Esophagus muscularis mucosa (tissue), 4 donors: ENCODE measurements at places on chromosomes 3 and 15. TPM values are rescaled to one million over a fixed set of nuclear protein-coding genes. Genes with fewer than 3 reads are reported as not detected.

DNA sequence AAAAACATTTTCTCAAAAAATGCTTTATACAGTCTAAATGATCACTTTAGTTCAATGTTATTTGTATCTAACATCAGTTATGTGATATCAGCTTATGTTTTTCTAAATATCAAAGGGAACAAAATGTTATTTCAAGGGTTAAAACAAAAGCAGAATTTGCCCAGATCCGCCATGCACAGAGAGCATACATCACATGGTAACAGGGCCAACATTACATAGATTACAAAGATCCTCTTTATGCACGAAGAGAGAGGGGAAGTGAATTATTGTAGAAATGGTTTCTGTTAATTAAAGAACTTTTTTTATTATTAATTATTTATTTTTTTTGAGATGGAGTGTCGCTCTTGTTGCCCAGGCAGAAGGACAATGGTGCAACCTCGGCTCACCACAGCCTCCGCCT, 100.8 kb upstream of the MME start:
- no peak overlapping the region for H3K27ac ChIP-seq
- no peak for DNase-seq
- H3K36me3 ChIP-seq, result no peaks in the 10 kb centered on the region
- H3K4me1 ChIP-seq, result no peaks in the 10 kb centered on the region
- no peaks in the 10 kb centered on the region for H3K27me3 ChIP-seq
- no peak overlapping the region for H3K4me3 ChIP-seq

GRCh38 chr3:173742491-173742890, 344.9 kb downstream of the NLGN1 start:
- no peak for DNase-seq
- no peaks in the 10 kb centered on the region for H3K27me3 ChIP-seq
- H3K4me3 ChIP-seq, result no peak overlapping the region
- no peak overlapping the region for H3K27ac ChIP-seq
- H3K36me3 ChIP-seq, result no peaks in the 10 kb centered on the region

- H3K4me3 ChIP-seq, result no peak overlapping the region
- H3K27ac ChIP-seq, result no peak overlapping the region
- no peaks in the 10 kb centered on the region for H3K27me3 ChIP-seq
- DNase-seq, result no peak
Observed at GRCh38 chr3:170802164-170803151, 67.5 kb downstream of the RPL22L1 start.

- DNase-seq, result no peak
- H3K27me3 ChIP-seq, result no peaks in the 10 kb centered on the region
- H3K36me3 ChIP-seq, result no peaks in the 10 kb centered on the region
- no peaks in the 10 kb centered on the region for H3K4me1 ChIP-seq
- H3K27ac ChIP-seq, result no peak overlapping the region
Observed at GRCh38 chr3:21169948-21170347, 581.1 kb downstream of the ZNF385D start.

GRCh38 chr3:178170698-178171535, 365.3 kb upstream of the KCNMB2 start:
- H3K4me1 ChIP-seq, result peaks cover 4% of the 10 kb centered on the region
- no peak for DNase-seq
- no peak overlapping the region for H3K4me3 ChIP-seq
- H3K36me3 ChIP-seq, result no peaks in the 10 kb centered on the region
- no peaks in the 10 kb centered on the region for H3K27me3 ChIP-seq

- H3K36me3 ChIP-seq, result no peaks in the 10 kb centered on the region
- peak; percentile 95 for DNase-seq
- peaks cover 55% of the 10 kb centered on the region for H3K4me1 ChIP-seq
- H3K27me3 ChIP-seq, result no peaks in the 10 kb centered on the region
- H3K27ac ChIP-seq, result peak overlapping the region; percentile 70
Observed at GRCh38 chr15:84911879-84912660, 27.6 kb downstream of the SLC28A1 start.

DNA sequence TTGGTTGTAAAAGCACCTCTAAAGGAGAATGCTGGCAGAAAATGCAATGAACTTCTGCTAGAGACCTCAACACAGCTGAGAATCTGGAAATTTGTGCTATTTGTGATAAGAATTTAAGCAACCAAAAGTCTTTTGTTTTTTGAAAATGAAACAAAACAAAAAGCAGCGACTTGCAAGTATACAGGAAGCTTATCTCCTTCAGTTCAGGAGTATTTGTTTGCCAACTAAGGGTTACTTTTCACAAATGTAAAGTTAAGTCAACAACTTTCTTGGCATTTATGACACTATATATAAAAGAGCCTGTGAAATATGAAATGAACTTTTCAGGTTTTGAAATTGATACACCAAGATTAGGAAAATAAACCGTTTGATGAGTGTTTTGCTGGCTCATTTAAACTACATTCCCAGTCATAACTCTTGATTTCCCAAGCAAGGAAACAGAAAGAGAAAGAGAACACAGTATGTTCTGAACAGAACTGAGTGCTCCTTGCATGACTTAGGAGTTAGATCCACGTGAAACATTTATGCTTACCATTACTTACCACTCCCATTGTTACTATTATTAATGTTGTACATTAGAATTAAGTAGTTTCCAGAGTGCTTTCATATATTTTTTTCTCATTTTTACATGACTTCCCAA, 92.3 kb upstream of the COL8A1 start:
- peak overlapping the region; percentile 15 for H3K4me3 ChIP-seq
- DNase-seq, result no peak
- peaks cover 30% of the 10 kb centered on the region for H3K4me1 ChIP-seq
- no peaks in the 10 kb centered on the region for H3K27me3 ChIP-seq

DNA sequence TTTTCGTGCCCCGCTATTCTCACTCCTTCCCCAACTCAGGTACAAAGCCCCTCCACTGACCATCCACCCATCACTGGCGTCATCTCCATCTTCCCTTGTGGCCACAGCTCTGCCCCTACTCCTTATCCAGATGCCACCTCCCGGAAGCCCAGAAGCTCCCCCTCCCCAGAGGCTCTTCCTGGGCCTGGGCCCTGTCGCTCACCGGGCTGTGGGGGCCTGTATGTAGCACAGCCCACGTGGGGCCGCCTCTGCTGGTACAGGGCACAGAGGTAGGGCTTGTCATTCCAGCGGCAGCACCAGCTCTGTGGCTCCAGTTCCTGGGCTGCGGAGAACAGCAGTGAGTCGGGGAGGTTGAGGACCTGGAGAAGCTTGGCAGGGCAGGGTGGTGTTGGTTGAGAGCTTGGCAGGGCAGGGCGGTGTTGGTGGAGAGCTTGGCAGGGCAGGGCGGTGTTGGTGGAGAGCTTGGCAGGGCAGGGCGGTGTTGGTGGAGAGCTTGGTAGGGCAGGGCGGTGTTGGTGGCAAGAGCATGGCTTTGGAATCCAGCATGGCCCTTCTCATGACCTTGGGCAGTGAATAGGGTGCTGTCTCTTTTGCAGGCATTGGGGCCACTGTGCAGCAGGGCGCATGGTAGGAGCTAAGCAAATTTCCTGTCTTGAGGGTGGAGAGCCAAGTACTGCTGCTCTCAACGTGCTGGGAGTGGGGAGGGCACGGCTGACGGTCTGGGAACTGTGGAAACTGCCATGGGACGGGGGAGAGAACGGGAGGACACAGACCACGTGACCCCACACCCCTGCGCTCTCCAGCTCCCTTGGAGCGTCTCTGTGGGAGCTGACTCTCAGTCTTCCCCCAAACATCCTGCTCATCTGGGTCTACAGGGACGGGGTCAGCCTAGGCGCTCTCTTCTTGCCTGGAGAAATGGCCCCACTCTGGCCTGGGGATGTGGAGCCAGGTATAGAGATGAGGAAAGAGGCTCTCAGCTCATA, 43.4 kb downstream of the MUC20 start:
- H3K27me3 ChIP-seq, result peaks cover 10% of the 10 kb centered on the region
- no peak overlapping the region for H3K27ac ChIP-seq
- H3K4me3 ChIP-seq, result no peak overlapping the region
- H3K4me1 ChIP-seq, result no peaks in the 10 kb centered on the region
- H3K36me3 ChIP-seq, result no peaks in the 10 kb centered on the region

DNA sequence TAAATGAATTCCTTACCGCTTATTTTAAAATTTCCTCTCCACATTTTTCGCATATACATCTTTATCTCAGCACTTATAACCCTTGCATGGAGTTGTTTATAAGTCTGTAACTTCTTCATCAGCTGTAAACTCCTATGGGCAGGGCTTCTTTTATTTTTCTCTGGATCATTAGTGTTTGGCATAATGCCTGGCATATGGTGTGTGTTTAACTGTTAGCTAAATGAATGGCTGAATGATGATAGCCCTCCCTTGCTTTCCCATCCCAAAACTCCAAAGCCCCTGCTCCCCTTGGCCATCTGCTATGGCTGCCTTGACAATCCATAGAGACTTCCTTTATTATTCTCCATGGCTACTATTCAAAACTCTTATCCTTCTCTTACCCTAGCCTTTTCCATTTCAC, 48.1 kb upstream of the SEMA6D start:
- no peak overlapping the region for H3K4me3 ChIP-seq
- no peaks in the 10 kb centered on the region for H3K36me3 ChIP-seq
- no peak overlapping the region for H3K27ac ChIP-seq
- no peak for DNase-seq
- H3K27me3 ChIP-seq, result no peaks in the 10 kb centered on the region
- H3K4me1 ChIP-seq, result peaks cover 12% of the 10 kb centered on the region

GRCh38 chr3:184237211-184237610, 7.8 kb downstream of the VWA5B2 start:
- peaks cover 8% of the 10 kb centered on the region for H3K4me1 ChIP-seq
- no peak overlapping the region for H3K27ac ChIP-seq
- DNase-seq, result no peak
- no peak overlapping the region for H3K4me3 ChIP-seq
- H3K27me3 ChIP-seq, result peaks cover 77% of the 10 kb centered on the region
- peaks cover 8% of the 10 kb centered on the region for H3K36me3 ChIP-seq

DNA sequence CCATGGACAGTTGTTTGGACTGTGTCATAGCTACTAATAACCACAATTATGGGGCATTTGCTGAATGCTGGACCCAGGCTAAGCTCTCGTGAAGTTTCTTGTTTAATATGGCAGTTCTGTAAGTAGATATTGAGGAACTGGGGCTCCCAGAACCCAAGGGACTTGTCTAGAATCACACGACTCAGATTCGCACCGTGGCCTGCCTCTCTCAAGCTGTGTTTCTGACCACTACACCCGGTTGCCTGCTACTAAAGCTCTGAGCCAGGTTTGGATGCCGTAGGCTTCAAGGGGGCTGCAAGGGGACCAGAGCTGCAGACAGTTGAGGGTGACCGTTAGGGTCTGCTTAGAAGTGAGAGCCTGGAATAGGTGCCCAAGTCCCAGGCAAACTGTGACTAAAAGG, 11.5 kb downstream of the TEX264 start:
- no peaks in the 10 kb centered on the region for H3K27me3 ChIP-seq
- H3K27ac ChIP-seq, result no peak overlapping the region
- H3K4me1 ChIP-seq, result peaks cover 55% of the 10 kb centered on the region
- no peak overlapping the region for H3K4me3 ChIP-seq

- no peaks in the 10 kb centered on the region for H3K4me1 ChIP-seq
- no peaks in the 10 kb centered on the region for H3K27me3 ChIP-seq
- no peak for DNase-seq
Observed at GRCh38 chr15:90808517-90809235, 59.7 kb upstream of the FURIN start.

DNA sequence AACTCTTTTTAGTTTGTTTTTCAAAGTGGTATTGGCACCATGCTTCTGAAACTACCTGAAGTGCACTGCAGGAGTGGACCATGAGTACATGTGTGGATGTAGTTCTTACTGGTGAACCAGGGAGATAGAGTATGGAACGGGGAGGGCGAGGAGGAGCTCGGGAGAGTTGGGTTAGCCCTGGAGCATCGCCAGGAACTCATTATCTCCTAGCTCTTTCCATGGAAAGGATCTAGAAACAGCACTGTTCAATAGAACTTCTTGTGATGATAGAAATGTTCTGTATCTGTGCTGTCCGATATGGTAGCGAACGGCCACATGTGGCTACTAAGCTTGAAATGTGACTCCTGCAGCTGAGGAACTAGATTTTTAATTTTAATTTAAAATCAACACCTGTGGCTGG, 47.3 kb downstream of the VGLL4 start:
- H3K4me1 ChIP-seq, result peaks cover 74% of the 10 kb centered on the region
- no peak for DNase-seq

Gene SNX33
- total RNA-seq, result 33.2 TPM

Gene DYNLT2B
- 7.4 TPM for total RNA-seq

Gene CCDC14
- 13.9 TPM for total RNA-seq

Gene SERINC4
- total RNA-seq, result not detected

Gene C3orf20
- total RNA-seq, result not detected

Gene LRRC15
- total RNA-seq, result 0.34 TPM

Gene SKOR1
- total RNA-seq, result 0.69 TPM

Gene ALDH1A3
- 46.1 TPM for total RNA-seq

Gene CYFIP1
- 86.8 TPM for total RNA-seq

Gene USP3
- 40.1 TPM for total RNA-seq
